ENCODE measurements at places on chromosomes 11 and 22.

- DNase-seq, result peak; percentile 34
Measured at GRCh38 chr11:44171518-44171917, 76.0 kb downstream of the EXT2 start.

DNA sequence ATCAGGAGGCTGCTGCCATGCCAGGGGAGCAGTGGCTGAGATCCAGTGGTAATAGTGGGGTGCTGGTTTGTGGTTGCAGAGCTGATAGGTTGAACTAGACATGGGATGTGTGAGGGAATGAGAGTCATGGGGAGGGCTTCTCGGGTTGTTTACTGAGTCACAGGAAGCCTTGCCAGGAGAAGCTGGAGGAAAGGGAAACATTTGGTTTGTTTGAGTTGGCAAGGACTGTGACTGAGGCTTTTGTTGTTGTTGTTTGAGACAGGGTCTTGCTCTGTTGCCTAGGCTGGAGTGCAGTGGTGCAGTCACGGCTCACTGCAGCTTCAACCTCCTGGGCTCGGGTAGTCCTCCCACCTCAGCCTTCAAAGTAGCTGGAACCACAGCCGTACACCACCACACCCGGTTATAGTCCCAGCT is 49.3 kb downstream of the CABIN1 start:
- DNase-seq, result peak; percentile 94

DNA sequence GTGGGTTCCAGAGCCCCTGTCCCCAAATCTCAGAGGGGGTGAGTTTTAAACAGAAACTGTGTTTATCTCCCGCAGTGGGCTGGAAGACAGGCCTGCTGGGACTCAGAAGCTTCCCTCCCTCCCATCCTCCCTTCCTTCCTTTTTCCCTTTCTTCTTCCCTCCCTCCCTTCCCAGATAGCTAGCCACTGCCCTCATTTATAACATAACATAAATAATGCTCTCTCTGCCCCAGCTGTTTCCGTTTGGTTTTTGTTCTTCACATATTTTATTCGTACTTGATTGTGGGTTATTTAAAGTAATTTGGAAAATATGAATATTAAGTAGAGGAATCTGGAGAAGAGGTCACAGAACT is 140.9 kb downstream of the TEAD1 start:
- no peak for DNase-seq

- peak; percentile 97 for DNase-seq
Measured at GRCh38 chr11:64854534-64855502, 10.4 kb upstream of the CDC42BPG start.

DNA sequence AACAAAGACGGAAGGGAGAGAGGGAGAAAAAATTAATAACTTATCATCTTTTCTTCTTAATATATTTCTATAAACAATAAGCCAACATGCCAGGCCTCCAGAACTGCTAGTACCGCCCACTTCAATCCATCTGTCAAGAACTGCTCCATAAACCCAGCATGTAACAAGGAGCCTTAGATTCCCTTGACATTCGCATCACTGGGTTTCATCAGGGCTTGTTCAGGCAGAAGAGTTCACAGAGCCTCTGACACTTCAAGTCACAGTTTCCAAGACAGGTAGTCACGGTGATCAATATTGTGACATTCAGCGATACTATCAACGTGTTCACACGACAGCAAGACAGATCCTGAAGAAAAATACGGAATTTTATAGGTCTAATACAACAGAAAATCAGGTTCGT is 61.7 kb downstream of the LARGE2 start:
- DNase-seq, result no peak

DNA sequence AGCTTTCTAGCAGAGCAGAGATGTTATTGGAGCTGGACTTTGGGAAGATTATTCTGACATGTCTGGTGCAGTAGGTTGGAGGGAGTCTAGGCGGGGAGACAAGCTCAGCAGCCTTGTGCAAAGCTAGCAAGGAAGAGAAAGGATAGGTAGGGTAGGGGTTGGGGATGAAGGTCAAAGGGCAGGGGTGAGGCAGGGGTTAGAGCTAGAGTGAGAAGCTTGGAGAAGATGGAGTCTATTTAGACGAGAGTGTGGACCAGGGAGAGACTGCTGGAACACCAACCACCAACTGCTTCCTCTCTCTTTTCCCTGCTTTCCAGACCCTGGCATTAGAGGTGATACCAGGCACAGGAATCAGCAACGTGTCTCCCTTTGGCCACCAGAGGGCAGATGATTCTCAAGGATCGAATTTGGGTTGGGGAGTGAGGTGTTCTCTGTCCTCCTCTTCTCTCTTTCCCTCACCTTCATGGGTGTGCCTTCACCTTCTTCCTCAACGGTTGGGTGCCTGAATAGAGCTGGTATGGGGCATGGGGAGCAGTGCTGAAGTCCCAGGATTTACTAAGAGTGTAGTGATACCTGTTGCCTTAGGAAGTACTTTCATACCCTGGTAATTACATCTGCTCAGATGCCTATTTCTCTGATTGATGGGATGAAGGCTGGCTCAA is 1.8 kb upstream of the MARK2 start:
- peak; percentile 74 for DNase-seq

DNA sequence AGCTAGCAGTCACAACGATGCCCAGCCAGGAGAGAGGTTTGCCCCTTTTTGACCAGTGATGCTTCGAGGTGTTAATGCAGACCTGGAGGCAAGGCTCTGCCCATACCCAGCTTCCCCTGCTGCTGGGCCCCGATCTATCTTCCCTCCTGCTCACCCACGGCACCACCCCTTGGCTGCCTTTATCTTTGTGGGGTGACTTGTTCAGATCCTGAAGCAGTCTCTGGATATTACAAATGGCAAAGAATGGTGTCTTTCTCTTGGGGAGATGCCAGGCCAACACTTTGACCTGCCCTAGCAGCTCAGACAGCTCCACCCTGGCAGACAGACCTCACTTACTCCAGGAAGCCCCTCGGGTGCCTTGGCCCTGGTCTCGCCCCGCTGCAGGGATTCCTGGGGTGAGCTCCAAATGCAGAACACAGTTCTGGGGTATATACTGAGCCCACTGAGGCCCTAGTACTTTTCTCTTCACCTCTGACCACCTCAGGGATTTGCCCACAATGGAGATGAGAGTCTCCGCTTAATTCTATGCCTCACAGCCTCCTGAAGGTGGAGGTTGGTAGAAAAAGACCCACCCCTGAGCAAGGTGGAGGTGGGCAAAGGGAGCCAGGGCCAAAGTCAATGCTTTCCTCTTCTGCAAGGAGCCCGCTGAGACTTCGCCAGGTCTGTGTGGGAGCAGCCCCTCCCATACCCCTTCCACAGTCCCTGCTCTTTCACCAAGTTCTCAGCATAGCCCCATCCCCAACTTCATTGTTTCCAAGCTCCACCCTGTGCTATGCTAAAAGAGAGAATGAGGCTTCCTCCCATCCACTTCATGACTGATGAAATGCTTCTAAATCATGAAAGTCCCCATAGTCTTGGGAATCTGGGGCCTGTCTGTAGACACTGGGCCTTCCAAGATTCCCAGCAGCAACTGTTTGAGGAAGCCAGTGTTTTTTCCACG is 11.1 kb upstream of the ST3GAL4 start:
- no peak for DNase-seq

DNA sequence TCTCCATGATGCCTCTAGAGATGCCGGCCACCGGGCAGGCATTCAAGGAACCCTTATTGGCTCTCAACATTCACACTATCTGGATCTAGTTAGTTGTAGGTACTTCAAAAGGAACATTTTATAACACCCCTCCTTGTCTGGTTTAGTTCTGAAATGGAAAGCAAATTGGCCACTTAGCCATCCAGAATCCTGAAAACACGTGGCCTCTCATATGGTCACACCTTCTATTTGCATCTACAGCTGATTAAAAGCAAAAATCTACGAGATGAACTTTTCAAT is 29.2 kb downstream of the ABTB2 start:
- DNase-seq, result no peak

- no peak for DNase-seq
Measured at GRCh38 chr11:37076866-37077265, 478.8 kb upstream of the RAG2 start.

DNA sequence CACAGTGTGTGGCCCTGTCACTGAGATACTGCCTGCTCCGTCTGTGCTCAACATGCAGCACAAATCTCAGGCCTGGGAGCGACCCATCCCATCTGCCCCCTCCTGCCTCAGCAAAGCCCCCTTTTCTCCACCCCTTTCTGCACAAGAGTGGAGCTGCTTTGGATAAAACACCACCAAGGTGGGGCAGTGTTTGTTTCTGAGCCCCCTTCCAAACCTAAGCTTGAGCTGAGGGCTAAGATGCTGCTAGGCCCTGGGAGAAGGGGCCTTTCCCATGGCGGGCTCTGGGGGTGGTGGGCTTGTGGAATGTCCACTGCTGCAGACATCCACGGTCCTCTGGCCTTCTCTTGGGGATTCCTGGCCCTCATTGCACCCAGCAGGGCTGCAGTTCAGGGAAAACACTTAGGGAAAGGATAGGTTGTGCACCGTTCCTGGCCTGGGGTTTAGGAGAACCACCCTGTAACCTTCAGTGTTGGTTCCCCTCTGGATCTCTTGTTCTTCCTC is 594.1 kb downstream of the TBC1D22A start:
- DNase-seq, result no peak

- no peak for DNase-seq
Measured at GRCh38 chr22:45546333-45547015, 43.8 kb downstream of the FBLN1 start.

DNA sequence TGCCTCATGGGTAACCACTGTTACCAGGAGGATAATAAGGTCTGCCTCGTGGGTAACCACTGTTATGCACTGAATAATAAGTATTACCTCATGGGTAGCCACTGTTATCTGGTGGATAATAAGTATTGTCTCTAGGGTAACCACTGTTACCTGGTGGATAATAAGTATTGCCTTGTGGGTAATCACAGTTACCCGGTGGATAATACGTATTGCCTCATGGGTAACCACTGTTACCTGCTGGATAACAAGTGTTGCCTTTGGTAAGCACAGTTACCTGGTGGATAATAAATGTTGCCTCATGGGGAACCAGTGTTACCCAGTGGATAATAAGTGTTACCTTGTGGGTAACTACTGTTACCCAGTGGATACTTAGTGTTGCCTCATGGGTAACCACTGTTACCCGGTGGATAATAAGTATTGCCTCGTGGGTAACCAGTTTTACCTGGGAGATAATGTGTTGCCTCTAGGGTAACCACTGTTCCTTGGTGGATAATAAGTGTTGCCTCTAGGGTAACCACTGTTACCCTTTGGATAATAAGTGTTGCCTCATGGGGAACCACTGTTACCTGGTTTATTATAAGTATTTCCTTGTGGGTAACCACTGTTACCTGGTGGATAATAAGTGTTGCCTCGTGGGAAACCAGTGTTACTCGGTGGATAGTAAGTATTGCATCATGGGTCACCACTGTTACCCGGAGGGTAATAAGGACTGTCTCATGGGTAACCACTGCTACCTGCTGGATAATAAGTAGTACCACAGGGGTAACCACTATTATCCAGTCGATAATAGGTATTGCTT is 10.6 kb upstream of the NXPE4 start:
- peak; percentile 2 for DNase-seq

- no peak for DNase-seq
Measured at GRCh38 chr11:68959465-68960293, 21.1 kb downstream of the MRGPRD start.

GRCh38 chr11:6307876-6308275 is 12.4 kb downstream of the CAVIN3 start:
- peak; percentile 55 for DNase-seq

DNA sequence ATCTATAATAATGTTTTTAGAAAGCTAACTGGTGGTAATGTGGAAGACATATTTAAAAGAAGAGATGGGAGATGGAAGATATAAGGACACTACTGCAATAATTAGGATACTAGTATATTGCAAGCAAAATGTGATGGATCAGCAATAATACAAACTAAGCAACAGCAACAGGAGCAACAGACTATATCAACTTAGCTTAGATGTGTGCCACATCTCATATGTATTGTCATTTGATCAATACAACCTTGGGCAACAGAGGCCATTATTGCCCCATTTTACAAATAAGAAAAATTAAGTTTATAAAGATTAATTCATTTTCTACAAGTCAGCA is 4.2 kb downstream of the FCHSD2 start:
- DNase-seq, result no peak

- no peak for DNase-seq
Measured at GRCh38 chr11:75189108-75189507, 38.2 kb downstream of the SLCO2B1 start.

GRCh38 chr11:120558744-120559431 is 47.3 kb downstream of the GRIK4 start:
- no peak for DNase-seq

- DNase-seq, result peak; percentile 43
Measured at GRCh38 chr11:108983636-108984420, 319.0 kb downstream of the DDX10 start.

DNA sequence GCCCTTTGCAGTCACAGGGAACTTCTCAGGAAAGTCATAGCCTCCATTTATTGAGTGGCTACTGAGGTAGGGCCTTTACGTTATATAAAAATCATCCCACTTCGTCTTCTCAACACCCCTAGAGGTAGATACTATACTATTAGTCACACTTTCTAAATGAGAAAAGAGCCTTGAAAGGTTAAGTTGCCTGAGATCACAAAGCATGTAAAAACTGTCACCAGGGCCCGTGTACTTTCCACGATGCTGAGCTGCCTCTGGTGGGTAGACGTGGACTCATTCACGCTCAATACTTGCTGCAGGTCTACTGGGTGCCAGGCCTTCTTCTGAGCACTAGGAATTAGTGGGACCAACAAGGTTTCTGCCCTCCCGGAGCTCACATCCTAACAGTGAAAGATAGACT is 16.3 kb downstream of the CHRDL2 start:
- no peak for DNase-seq

DNA sequence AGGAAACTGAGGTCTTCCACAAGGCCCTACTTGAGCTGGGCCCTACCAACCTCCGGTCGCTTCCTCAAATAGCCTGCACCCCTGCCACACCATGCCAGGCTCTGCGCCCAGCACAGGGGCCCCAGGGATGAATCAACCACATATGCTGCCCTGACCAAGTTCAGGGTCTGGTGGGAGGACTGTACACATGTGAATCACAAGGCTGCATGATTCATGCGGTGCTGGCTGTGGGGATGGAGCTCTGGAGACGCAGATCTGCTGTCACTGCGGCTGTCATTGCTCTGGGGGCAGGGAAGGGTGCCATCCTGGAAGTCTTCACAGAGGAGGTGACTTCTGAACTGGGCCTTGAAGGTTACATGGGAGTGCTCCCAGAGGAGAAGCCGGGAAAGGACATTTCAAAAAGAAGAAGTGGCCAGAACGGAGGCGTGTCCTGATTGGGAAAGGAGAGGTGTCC is 21.5 kb downstream of the CYTH4 start:
- peak; percentile 92 for DNase-seq

- no peak for DNase-seq
Measured at GRCh38 chr22:39996732-39997131, 2.0 kb downstream of the FAM83F start.

- no peak for DNase-seq
Measured at GRCh38 chr11:114131461-114131864, 72.0 kb downstream of the ZBTB16 start.

DNA sequence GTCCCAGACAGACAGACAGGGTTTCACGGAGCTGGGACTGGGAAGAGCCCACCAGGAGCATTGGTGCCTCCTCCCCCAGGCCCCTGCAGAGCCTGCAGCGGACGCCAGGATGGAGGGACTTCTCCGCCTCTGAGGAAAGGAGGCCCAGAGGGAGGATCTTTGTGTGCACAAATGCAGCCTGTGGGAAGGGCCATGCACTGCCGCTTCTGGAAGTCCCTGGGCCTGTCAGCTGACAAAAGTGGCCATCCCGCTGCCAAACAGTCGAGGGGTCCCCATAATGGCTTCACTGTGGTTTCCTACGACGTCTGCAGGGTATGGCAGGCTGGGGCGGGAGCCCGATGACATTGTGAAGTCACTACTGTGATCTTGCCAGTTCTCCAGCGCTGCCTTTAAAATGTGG is 73.8 kb downstream of the TP53I11 start:
- no peak for DNase-seq

Data from fibroblast of skin of back (primary cell).